CD4-positive, alpha-beta T cell treated with Interleukin-12 subunit alpha and Interleukin-12 subunit beta, for 1 hour (primary cell): ENCODE measurements at places on chromosomes 13 and 19.
A peak's percentile ranks its signal among the peaks of the same experiment; 100 is the strongest.

DNA sequence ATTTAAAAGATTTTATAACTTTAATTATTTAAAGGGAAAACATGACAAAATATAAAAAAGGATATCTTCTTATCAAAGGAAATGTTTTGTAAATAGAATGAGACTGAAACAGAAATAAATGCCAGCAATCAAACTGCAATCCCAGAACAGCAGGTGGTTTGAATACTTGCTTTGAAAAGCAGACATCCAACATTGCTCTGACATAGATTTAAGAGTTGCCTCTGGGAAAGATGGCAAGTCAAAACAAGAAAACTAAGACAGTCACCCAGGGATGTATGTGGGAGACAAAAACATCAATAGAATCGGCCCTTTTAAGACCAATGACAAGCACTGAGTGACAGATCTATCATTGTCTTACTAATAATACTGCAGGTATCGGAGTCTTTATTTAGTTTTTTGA lies 789.7 kb upstream of the GPC6 start:
- no peak for DNase-seq

- DNase-seq: no peak
These were observed 7.1 kb downstream of the COMMD6 start for GRCh38 chr13:75530549-75530961.

GRCh38 chr19:13207846-13208671 lies 57.8 kb downstream of the IER2 start:
- peak; percentile 66 for DNase-seq

DNA sequence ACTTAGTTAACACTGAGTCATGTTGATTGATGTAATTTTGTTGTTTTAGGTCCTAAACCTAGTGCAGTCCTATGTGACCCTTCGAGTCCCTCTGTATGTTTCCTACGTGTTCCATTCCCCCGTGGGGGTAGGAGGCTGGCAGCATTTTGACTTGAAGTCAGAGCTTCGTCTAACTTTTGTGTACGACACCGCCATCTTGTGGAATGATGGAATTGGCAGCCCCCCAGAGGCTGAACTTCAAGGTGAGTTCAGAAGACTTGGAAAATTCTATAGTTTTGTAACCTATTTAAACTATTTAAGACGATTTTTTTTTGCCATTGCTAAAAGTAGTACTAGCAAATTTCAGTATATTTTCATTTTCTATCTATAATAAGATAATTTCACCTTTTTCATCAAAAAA lies 117.9 kb downstream of the STOML3 start:
- DNase-seq: peak; percentile 20

- DNase-seq: no peak
These were observed 11.2 kb downstream of the BCAT2 start for GRCh38 chr19:48799358-48800300.

GRCh38 chr13:46855166-46855565 lies 41.7 kb downstream of the HTR2A start:
- DNase-seq: no peak

DNA sequence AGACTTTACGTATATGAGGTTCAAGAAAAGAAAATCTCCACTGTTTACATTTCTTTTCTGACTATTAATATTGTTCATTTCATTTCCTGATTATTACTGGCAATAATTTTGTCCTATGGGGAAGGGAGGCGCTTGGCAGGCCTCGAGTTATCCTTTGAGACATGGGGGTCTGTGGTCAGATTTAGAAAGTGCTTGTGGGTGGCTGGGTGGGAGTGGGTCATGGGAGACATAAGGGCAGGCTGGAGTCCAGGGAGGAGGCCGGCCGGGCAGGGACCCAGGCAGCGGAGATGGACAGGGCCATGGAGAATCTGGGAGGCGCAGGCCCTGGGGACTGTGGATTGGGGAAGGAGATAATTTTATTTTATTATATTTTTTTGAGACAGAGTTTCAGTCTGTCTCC lies 40.1 kb downstream of the LTBP4 start:
- no peak for DNase-seq

DNA sequence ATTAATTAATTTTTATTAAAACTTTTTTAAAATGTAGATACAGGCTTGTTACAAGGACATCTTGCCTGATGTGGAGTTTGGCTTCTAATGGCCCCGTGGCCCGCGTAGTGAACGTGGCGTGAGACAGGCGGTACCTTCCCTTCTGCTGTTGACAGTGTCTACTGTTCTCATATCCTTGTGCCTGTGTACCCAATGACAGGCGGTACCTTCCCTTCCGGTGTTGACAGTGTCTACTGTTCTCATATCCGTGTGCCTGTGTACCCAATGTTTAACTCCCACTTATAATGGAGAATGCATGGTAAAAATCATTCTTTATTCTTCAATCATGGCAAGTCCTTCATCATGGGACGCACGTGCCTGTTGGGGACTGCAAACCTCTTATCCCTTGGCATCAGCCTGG lies 79.1 kb upstream of the ZNF835 start:
- DNase-seq: no peak

DNA sequence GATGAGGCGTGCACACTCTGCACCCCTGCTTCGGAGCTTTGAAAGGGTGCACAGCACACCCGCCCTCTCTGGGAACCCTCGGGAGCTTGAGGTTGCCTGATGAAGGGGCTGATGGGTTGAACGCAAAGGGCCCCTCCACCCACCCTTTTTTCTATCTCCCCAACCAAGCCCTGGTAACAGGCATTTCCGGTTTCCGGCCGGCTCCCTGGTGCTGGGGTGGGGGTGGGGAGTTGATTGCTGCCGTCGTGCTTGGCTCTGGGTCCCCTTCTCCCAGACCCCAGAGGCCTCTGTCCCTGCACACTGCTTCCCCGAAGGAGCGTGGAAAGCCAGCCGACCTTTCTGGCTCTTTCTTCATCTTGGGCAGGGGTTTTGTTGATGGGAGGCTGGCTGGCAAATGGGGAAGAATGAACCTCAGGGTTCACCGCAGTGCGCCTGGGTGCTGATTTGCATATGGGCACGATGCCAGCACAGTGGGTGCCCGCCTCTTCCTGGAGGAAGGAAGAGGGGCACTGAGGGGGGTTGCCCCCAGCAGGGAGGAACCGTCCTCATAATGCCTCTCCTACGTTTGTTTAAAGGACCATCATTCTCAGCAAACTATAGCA lies 29.1 kb downstream of the VAV1 start:
- peak; percentile 85 for DNase-seq

DNA sequence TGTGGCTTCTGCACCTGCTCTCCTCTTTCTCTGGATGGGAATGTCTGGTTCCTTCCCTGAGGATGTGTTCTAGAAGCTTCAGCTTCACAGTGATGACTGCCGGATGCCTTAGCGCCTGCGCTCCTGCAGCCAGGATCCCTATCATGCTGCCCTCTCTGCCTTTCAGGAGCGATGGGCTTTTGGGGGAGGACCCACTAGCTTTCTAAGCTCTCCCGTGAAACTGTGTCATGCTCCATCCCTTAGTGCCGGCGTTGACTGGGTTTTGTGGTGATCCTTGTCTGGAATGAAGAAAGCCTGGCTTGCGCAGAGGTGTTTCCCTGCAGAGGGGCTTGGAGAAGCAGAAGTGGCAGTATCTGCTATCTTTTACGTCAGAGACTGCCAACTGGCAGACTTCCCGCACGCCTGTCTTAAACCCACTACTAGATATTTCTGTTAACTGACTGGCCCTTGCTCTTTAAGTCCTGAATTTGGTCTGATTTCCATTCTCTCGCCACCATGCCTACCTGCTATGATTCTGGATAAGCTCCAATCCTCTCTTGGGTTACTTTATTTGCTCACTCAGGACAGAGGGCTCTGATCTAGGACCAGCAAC lies 3.8 kb upstream of the KMT2B start:
- DNase-seq: no peak

- DNase-seq: no peak
These were observed 625.2 kb upstream of the PCDH20 start for GRCh38 chr13:62040806-62041205.

GRCh38 chr13:33872005-33872351 lies 54.0 kb downstream of the RFC3 start:
- DNase-seq: no peak

DNA sequence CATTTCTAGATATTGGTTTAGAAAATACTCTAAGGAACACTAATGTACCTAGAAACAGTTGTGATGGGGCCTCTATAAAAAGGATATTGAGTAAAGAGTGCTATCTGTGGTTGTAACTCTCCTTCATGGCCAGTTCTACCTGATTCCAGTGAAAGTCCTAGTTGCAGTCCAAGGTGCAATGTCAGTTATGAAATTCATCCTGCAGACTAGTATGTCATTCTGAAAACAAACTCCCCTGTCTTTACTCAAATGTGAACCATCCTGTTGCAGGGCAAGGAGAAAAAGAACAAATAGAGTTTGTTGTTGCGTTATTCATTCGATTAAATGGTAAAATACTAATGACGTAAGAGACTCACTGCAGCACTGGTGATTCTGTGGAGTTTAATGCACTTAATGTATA lies 18.3 kb upstream of the N4BP2L1 start:
- DNase-seq: no peak

DNA sequence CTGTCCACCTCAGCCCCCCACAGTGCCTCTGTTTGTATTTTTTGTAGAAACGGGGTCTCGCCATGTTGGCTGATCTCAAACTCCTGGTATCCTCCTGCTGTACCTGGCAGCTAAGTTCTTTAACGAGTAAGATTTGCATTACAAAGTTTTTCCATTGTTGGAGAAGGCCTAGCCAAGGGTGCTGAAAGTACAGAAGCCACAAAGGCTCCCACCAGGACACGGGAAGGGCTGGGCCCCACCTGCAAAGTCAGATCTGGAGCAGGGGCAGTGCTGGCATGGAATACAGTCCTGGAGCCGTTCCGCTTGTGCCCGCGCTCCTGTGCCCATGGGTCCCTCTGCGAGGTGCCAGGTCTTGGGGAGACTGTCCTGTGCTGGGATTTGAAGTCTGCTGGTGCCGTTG lies 12.1 kb downstream of the FZR1 start:
- DNase-seq: no peak

DNA sequence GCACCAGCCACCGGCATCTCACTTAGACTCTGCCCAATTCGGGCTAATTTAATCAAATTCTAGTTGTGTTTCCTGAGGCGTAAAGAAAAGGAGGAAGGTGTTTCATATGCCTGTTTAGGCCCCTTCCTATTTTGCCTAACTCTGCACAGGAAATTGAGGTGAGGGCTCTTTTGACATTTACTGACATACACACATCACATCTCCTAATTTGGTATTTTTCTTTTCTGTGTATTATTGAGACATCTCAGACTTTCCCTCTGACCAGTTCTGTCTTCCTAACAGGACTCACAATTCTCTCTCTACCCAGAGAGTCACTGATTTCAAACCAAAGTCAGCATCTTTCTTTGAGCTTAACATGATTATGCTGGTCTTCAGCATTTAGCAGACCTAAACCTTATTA lies 7.9 kb downstream of the CEACAM3 start:
- no peak for DNase-seq

DNA sequence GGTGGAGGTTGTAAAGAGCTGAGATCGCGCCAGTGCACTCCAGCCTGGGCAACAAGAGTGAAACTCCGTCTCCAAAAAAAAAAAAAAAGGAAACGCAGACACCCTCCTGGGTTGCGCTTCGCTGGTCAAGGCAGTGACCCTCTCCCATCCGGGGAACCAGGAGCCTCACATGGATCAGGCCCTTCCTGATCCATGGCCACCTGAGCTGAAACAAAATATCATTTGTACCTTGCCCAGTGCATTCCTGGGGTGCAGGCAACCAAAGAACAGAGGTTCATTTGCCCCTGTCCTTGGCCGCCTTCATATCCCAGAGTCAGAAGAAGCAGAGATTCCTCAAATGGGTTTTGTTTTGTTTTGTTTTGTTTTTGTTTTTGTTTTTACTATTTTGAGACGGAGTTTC lies 8.0 kb upstream of the LSM4 start:
- DNase-seq: no peak

- DNase-seq: no peak
These were observed 7.7 kb downstream of the EPS15L1 start for GRCh38 chr19:16463991-16464575.

DNA sequence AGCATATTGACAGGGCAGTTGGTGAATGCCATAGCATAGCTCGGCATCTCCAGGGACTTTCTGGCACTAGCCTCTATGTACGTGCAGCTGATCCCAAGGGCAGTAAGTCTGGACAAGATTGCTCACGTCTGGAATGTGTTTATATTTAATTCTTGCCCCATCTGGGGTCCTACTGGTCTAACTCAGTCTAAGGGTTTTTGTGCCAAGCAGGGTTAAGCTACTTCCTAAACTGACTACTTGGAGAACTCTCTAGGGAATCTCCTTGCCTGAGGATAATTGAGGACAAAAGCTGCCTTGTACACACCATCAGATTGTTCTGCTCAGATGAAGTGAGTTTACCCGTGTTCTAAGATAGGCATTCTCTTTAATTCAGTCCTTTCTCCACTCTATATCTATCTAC lies 358.1 kb downstream of the MYO16 start:
- no peak for DNase-seq

DNA sequence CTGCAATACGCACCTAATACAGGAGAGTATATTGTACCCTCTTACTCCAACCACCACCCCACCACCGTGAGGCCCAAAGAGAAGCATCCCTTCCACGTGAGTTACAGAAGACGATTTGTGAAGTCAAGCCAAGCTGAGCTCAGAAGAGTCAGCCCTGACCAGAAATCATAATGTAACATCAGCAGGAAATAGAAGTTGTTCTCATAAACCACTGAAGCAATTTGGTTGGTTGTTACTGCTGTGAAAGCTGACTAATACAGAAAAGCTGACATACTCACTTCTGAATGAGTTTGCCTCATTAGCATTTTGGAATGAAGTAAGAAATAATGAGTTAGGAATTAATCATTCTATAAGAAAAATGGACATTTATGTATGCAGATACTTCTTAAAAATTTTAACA lies 749.4 kb upstream of the SLC10A2 start:
- DNase-seq: no peak

DNA sequence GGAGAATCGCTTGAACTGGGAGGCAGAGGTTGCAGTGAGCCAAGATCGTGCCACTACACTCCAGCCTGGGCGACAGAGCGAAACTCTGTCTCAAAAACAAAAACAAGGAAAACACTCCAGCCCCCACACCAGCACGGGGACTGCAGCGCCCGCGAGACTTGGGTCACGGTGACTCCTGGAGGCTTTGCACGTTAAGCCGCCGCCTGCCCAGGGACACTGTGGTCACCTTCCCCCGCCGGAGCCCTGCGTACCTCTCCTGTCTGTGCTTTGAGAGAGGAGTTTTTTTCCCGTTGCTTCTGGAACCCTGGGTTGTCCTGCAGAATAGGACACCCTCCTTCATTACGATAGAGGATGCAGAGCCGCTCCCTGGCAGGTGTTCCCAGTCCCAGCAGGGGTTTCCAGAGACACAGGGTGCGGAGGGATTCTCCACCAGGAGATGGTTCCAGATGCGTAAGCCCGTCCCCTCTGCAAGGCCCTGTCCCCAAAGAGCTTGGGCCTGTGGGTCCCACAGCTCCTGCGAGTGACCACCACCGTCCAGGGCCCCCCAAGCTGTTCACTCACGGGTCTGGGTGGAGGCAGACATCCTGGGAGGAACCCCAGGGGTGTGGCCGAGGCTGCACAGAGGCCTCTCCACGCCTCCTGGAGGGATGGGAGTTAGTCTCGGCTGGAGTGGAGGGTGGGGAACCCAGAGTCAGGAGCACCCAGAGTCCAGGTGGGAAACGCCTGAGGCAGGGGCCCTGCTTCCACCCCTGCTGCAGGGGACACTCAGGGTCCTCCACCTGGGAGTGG lies 42.8 kb upstream of the NDUFS7 start:
- no peak for DNase-seq

- DNase-seq: peak; percentile 38
These were observed 64.4 kb downstream of the RASA3 start for GRCh38 chr13:114067886-114068651.

GRCh38 chr13:59094181-59094580 lies 1069.5 kb downstream of the DIAPH3 start:
- DNase-seq: no peak

- DNase-seq: no peak
These were observed 18.2 kb upstream of the PTBP1 start for GRCh38 chr19:778910-779653.

- no peak for DNase-seq
These were observed 790.9 kb upstream of the PRR20A start for GRCh38 chr13:56349866-56350265.
